AG08395 (cell line): ENCODE measurements at places on chromosomes 1 and 21.

DNA sequence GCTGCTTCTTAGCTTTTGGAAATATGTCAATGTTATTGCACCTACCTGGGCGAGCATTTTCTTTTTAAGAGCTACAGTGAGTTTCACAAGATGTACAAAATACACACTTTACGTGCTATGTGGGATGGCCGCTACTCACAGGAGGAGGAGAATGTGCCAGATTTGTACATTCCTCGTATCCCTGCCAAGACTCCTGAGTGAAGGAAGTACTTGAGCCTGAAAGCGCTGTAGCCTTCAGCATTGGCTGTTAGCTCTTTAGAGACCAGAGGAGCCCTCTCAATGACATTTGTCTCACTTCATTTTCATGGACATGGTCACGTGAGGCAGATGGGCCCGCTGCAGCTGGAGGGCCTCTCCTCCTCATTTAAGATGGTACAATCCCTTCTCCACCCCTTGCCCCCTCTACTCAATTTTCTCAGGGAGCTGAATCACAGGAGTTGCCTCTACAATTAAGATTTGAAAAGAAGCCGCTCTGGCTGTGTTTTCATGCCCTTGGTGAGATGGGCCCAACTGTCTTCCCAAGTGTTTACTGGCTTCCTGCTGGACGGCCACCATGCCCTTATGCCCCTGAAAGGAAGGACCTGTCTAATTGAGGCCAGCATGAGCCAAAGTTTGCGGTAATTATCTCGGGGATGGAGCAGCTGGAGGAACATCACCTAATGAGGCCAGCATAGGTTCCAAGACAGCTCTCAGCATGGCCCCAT lies 442.6 kb downstream of the PRDM2 start:
- DNase-seq = no peak

GRCh38 chr1:20485527-20486456 lies at the start of gene CAMK2N1:
Gene CAMK2N1 (minus strand): TSS chr1:20486210. CDS start chr1:20485379, 831 bp downstream.
- DNase-seq = peak; percentile 84

- peak; percentile 24 for DNase-seq
Observed at GRCh38 chr1:219837274-219837993, 90.9 kb downstream of the SLC30A10 start.

GRCh38 chr1:207853372-207853757 lies 57.6 kb downstream of the CD34 start:
- DNase-seq = no peak

DNA sequence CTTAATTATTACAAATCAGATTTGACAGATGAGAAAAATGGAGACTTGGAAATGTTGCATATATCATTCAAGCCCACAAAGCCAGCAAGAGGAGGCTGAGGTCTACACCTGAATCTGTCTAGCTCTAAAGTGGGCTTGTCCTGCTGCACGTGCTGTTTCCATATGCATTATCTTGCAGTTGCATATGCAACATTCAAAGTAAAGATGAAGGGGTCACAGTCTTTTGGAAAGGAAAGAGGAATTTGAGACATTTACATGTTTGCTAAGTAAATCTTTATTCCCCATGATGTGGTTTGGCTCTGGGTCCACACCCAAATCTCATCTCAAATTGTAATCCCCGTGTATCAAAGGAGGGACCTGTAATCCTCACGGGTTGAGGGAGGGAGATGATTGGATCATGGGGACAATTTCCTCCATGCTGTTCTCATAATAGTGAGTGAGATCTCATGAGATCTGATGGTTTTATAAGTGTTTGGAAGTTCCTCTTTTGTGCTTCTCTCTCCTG lies 98.3 kb downstream of the BACH1 start:
- no peak for DNase-seq

DNA sequence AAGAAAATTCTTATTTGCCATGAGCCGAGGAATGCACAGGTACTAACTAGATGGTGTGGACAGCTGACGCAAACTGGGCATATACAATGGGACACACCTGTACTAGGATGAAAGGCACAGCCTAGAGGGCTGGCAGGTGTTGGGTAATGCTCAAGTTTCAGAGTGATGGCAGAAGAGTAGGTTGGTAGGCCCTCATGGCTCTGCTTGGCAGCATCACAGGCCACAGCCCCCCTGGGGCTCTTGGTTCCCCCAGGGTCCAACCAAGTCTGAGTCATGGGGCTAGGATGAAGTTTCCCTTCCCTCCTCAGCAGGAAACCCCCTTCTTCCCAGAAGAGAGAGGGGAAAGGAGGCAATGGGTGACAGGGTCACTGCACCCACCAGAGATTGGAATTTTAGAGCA lies 35.2 kb downstream of the SPEN start:
- DNase-seq = no peak

GRCh38 chr1:61724506-61724812 lies 482 bp downstream of the TM2D1 start:
- DNase-seq = no peak

DNA sequence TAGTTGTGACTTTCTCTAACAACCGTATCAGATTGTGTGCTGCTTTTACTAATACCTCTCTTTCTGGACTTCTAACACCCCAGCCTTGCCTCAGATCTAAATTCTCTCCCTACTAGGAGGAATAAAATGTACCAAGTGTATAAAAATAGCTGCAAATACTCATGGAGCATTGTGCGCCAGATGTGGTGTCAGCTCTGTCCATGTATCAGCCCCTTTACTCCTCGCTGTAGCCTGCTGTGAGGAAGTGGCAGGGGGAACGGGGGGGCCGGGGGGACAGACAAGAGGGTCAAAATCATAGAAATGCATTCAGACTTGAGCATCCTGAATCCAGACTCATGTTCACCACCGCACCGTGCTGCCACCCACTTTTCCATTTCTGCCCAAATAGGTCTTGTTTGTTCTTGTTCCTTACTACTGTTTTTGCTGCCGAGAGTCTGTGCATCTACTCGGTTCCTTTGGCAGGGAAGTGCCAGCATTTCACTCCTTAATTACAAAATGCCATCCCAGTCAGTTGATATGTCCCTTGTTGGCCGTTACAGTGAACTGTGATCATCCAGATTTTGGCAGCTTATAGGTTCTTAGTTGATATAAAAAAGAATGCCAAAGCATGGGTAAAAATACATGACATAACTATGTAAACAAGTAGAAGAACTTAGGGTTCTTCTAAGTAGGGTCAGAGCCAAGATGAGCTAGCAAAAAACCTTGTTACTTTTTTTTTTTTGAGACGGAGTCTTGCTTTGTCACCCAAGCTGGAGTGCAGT lies 76.4 kb downstream of the UBE4B start:
- no peak for DNase-seq

- no peak for DNase-seq
Observed at GRCh38 chr1:19644395-19644680, 227 bp downstream of the NBL1 start.

GRCh38 chr1:171279234-171279633 lies 30.9 kb downstream of the FMO1 start:
- no peak for DNase-seq

- DNase-seq = no peak
Observed at GRCh38 chr1:223674119-223674890, 8.8 kb upstream of the CAPN8 start.

- DNase-seq = peak; percentile 60
Observed at GRCh38 chr1:209850342-209850979, 22.7 kb downstream of the UTP25 start.

DNA sequence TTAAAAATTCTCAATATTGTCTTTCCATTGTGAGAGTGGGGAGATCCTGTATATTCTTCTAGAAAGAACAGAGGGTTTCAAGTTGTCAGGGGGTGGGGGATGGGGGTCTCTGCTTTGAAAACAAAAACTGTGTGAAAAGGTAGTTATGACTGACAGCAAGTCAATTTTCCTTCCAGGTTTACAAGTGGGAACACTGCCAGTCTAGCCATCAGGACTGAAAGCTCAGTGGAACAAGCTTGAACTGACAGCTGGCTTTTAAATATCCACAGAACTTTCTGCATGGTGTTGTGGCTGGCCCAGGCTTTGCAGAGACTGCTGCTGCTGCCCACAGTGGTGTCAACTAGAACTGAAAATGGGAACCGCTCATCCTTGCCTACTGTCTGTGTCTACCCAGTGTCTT lies 162.6 kb downstream of the TNR start:
- DNase-seq = no peak

DNA sequence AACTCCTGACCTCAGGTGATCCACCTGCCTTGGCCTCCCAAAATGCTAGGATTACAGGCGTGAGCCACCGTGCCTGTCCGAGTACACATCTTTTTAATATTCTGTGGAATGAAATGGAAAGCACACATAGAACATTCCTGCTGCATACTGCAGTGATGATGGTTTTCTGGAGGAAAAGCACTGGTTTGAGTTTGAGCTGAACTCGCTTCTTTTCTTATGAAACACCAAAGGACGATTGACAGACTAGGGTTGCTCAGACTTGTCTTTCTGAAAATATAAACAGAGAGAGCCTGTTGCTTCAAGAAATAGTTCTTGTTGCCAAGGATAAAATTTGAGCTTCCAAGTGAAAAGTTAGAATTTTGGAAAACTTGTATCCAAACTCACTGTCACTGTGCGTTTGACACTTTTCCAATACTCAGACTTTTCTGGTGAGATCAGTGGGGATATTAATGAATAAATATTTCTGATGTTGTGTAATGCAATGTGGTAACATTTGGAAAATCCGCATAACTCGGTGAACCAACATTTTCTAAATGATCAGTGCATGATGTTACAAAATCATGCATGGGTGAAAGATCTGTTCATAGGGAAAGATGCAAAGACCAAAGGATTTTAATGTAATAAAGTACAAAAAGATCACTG lies 15.0 kb upstream of the ERMAP start:
- DNase-seq = peak; percentile 50

GRCh38 chr1:223340637-223341036 lies 23.3 kb downstream of the SUSD4 start:
- no peak for DNase-seq

- no peak for DNase-seq
Observed at GRCh38 chr1:228358039-228358763, 48.4 kb downstream of the TRIM11 start.

DNA sequence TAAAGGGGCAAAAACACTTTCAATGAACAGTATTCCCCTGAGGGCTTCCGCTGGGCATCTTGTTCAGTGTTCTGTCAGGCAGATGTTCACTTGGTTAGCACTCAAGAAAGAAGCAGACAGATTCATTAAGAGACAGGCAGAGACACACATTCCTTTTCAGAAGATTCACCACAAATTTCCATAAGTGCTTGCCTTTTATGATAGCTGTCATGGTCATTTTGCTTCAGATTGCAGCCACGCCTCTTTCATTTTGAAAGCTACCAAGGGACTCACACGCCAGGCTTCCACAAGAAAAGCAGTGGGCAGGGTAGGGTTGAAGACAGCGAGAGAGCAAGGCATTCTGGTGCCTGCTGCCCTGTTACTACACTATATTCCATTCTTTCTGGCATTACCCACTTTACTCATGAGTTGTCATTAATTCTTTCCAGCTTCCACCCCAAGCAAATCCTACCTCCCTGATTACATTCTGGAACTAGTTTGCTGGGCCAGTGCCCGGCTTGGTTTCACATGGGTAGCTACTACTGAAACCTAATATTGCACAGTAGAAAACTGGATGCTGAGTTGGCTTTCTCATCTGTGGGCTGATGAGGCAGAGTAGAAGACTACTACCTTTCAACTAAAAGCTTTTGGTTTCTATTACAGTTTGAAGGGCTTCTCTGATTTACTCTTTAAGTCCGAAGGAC lies 91.2 kb upstream of the COL24A1 start:
- DNase-seq = peak; percentile 71

DNA sequence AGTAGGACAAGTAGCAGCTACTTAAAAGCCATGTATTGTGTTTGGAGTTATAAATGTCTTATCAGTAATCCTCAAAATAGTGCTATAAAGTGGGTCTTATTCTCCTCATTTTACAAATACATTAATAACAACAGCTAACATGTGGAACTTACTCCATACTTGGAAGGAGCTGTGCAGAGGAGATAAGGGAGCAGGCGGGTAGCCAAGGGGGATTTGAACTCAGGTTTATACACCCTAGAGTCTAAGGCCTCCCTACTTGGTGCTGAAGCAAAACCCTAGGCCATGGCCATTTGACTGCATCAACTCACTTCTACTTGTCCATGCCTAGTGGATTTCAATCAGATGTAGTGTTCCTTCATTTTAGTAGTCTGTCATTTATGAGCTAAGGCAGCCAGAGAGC lies 72.1 kb downstream of the LMO4 start:
- DNase-seq = no peak
